ENCODE measurements at places on chromosomes 1 and 21.

DNA sequence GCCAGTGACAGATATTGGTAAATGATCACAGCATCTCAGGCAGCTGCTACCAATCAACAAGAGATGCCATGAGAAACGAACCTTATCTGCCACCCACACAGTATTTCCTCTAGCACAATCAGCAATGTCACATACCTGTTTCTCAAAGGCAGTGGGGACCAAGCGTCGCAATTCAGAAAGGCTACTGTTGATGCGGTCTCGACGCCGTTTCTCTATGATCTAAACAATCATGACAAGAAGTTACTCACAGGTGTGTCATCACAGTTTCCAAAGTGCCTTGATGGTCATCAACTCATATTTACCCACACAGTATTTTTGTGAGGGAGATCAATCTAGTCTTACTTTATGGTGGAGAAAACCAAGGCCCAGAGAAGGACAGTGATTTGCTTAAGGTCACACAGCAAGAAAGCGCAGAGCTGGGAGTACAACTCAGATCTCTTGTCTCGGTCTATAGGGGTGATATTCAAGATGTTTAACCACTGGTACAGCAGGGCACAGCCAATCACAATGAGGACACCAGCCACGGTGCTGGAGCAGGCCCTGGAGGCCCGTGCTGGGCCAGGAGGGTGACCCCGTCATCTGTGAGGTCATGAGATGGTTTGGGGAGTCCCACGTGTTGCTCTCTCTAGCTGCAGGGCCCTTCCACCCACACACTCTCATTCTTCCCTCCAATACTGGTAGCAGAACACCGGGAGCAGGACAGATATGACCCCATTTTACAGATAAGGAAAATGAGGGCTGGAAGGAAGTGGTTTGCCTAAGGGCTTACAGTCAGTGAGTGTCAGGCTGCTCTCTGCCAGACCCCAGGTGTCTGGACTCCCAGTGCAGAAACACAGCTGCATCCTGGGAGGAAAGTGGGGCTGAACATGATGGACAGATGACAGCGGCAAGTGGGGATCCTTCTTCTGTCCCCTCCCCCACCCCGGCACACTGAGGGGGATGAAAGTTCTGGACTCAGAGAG lies 7.8 kb downstream of the HEYL start:
- no peak for DNase-seq

DNA sequence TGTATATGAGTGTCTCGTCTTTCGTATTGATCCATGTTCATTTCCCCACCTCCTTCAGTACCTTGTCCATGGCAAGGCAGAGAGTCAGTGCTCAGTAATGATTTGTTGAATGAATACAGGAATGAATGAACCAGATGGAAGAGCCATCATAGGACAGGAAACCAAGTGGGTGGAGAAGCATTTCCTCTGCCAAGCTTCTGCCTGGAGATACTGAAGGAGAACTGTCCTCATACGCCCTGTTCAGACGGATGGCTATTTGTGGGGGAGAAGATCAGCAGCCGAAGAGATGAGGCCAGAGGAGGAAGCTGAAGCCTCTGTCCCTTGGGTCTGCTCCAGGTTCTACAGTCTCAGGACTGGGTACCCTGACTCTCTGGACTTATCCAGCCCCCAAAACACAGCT lies 5.8 kb downstream of the FAM43B start:
- no peak for DNase-seq

DNA sequence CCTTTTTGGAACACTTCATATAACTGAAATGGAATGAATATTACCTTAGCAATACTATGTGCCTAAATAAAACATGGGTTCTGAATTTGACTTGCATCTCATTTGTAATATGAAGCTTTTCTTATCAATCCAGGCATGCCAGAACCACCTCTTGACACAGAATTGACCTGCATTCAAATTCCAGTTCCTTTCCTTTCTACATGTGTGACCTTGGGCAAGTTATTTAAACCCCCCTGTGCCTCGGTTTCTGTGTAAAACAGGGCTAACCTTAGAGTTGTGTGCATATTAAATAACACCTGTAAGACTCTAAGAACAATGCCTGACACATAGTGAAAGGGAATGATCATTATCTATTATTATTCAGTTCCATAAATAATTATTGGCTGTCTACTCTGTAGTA lies 2.0 kb upstream of the NOS1AP start:
- DNase-seq: no peak

DNA sequence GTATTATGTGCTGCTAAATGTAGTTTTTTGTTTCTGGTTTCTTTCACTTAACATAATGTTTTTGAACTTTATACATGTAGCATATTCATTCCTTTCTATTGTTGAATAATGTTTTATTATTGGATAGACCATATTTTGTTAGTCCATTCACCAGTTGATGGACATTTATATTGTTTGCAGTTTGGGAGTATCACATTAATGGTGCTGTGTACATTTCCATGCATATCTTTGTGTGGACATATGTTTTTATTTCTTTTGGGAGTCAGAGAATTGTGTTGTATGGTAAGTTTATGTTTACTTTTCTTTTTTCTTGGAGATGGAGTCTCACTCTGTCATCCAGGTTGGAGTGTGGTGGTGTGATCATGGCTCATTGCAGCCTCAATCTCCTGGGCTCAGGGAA lies 134.6 kb downstream of the MAST2 start:
- DNase-seq: no peak

- DNase-seq: no peak
These were observed 2.9 kb upstream of the CLSTN1 start for GRCh38 chr1:9826616-9827015.

GRCh38 chr1:33379631-33380354 lies 51.1 kb downstream of the PHC2 start:
- no peak for DNase-seq

DNA sequence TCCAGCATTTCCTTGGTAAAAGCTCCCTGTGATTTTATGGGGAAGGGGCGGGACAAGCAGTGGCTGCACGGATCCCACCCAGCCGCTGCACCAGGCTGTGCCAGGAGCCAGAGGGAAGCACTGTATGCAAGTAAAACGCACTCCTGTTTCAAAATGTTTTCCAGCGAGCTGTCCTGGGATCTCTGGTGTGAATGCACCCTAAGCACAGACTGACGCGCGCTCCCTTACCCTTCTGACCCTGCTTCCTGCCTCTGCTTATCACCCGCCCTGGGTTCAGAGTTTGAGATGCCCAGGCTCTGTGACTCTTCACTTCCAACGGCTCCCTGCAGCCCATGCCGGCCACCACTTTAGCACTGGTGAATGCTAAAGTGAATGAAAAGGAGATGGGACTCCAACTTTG lies 131.2 kb downstream of the RHOU start:
- no peak for DNase-seq

DNA sequence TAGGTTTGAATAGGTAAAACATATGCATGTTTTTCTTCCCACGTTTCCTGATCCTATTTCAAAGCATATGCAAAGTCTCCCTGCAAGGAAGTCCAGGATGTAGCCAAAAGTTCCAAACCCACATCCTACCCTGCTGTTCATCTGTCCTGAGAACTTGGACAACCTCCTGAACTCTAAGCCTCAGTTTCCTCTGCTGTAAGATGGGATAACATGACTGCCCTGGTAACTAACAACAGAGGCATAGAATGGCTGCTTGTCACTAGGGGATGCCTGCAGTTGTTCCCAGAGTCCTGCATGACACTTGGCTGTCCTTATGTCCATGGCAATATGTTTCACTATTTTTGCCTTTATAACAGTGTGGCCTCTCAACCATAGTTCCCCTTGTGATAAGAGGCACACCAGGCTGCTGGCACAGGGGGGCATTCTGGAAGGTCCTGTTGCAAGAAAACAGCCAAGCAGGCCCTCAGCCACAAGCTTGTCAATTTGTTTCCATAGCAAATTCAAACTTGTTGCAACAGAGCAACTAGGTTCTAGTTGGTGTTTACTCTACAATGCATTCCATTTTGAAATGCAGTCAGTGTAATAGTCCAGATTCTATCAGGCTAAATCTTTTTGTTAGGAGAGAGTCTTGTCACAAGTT lies 1.5 kb upstream of the HDGF start:
- no peak for DNase-seq

GRCh38 chr21:38293113-38293512 lies 36.3 kb downstream of the KCNJ15 start:
- no peak for DNase-seq

- DNase-seq: no peak
These were observed 55.9 kb downstream of the SIK1 start for GRCh38 chr21:43370888-43371570.

- no peak for DNase-seq
These were observed 57.3 kb downstream of the AGO3 start for GRCh38 chr1:35988237-35988636.

- no peak for DNase-seq
These were observed 12.3 kb downstream of the FAM3B start for GRCh38 chr21:41328660-41329607.

DNA sequence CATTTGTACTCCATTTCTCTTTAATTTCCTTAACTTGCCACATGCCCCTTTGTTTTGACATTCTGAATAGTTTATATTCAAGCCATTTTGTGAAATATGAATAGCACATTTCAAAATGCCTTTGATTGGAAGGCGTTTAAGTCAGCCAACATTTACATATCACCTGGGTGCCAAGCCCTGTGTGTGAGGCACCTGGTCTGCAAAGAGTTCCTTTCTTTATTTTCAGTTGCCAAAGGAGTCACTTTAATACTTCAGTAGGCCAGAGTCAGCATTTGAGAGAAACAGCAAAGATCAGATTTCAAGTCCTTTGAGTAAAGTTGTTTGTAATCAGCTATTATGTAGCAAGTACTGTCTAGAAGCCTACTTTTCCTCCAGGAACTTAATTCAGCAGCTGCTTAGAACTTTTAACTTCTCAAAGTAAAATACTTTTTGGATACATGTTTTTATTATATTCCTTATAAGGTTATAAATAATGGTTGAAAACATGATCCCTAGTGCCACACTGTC lies 70.8 kb downstream of the DTL start:
- no peak for DNase-seq

GRCh38 chr1:116311756-116312680 lies 61.0 kb upstream of the ATP1A1 start:
- DNase-seq: no peak

- no peak for DNase-seq
These were observed 4.7 kb upstream of the PADI1 start for GRCh38 chr1:17200246-17200645.

GRCh38 chr1:228319352-228320088 lies 87.1 kb downstream of the TRIM11 start:
- DNase-seq: no peak

DNA sequence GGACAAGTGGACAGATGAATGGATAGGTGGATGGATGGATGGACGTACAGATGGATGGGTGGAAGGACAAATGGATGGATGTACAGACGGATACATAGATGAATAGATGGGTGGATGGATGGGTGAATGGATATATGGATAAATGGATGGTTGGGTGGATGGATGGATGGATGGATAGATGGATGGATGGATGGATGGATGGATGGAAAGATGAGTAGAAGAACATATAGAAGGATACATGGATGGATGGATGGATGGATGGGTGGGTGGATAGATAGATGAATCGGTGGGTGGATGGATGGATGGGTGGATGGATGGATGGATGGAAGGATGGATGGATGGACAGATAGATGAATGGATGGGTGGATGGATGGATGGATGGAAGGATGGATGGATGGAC lies 274.3 kb downstream of the KAZN start:
- no peak for DNase-seq

- no peak for DNase-seq
These were observed 66.9 kb upstream of the MAP1LC3C start for GRCh38 chr1:242065813-242066212.

DNA sequence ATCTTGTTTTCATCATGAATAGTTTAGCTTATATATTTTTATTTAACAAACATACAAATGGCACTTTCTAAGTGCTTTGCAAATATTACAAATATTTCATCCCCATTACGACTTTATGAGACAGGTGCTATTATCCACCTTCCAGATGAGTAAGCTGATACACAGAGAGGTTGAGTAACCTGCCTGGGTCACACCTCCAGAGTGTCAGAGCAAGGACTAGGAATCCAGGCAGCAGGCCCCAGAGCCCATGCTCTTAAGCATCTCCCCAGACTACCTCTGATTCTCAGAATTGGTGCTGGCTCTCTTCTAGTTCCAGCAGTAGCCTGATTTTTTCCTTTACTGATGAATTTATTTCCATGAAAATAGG lies 40.0 kb downstream of the EPHB2 start:
- DNase-seq: no peak

DNA sequence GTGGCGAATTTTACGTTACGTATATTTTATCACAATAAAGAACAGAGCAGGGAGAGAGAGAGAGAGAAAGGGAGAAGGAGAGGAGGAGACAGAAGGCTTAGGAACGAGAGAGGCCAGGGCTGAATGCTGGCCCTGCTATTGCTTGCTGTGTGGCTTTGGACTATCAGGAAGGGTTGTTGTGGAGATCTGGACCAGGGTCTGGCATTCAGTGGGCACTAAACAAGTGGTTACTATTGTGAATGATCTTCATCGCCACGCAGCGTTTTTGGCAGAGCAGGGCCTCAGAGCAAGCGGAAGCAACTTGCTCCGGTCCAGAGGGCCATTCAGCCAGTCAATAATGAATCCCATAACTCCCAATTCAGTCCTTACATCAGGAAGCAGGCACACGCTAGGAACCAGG lies 26.4 kb downstream of the PIK3C2B start:
- DNase-seq: no peak

- no peak for DNase-seq
These were observed 13.8 kb downstream of the RBM34 start for GRCh38 chr1:235147269-235147668.

DNA sequence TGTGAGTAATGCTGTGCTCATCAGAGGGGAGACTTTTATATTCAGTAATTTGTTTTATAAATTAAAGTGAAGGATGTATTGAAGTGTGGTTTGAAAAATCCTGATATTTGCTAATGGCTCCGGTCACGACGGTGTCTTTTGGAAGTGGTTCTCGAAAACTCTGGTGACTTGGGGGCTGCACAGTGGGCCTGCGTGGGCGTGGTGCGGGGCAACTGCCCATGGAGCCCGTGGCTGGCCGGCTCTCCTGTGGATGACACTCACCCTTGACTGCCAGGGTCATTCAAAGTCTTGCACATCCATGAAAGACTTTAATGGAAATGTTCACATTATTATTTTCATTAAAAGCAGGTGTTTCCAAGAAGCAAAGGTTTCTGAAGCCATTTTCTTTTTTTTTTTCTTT lies 7.7 kb downstream of the FAAP20 start:
- no peak for DNase-seq

DNA sequence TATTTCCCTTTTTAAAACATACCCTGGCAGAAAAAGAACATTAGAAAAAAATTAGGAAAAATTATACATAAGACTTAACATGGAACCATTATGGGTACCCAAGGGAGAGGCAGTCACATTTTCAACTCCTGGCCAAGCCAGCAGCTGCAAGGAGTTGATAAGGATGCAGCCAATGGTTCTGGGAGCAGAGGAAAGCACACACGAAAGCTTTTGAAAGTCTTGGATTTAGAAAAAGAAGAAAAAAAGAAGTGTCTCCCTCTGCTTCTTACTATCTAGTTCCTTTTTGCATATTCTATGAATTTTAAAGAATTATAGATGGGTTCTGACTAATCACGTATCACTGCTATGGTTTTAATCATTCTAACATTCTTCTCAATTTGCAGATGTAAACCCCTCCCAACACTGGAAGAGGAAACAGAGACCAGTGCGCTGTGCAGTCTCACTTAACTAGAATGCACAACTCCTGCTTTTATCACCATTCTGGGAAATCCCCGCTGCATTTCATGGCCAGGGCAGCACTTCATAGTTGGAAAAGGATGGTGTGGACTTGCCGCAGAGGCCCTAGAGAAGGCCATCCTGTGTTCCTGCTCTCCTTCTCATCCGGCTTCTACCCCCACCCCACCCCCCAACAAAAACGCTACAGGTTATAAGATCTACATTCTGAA lies 2.7 kb upstream of the CD58 start:
- no peak for DNase-seq

- peak; percentile 13 for DNase-seq
These were observed 490.3 kb downstream of the TTLL7 start for GRCh38 chr1:83508485-83509151.
